ENCODE measurements at places on chromosomes 6 and 20.

GRCh38 chr6:5552243-5552642 is 290.9 kb downstream of the FARS2 start:
- DNase-seq: no peak

GRCh38 chr6:91719414-91719813 is 1132.5 kb upstream of the MAP3K7 start:
- no peak for DNase-seq

- DNase-seq: peak; percentile 21
These were observed 4.4 kb downstream of the GZF1 start for GRCh38 chr20:23366384-23366783.

DNA sequence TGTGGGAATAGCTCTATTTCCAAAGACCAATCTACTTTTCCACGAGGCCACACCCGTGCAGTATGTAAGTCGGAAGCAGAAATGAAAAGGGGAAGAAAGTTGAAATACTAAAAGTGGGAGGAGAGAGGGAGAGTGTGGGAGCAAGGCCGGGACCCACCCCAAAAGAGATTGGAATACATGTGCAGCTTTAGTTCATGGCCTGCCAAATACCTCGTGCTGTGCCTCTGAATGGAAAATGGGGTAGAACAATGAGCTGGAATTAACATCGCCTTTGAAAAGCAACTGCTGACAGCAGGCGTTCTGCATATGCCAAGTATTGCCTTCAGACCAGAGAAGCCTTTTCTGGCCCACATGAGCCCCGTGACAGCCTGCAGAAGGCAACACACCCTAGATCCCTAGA is 155.6 kb downstream of the CD83 start:
- DNase-seq: no peak

GRCh38 chr20:9742821-9743220 is 96.1 kb downstream of the PAK5 start:
- no peak for DNase-seq

- no peak for DNase-seq
These were observed 391.1 kb downstream of the BTBD9 start for GRCh38 chr6:38248500-38249234.

All from bone marrow (tissue), 2 donors.